ENCODE measurements at places on chromosomes 5 and 9.

GRCh38 chr5:654071-654778, 38.9 kb downstream of the TPPP start:
- no peak for DNase-seq

DNA sequence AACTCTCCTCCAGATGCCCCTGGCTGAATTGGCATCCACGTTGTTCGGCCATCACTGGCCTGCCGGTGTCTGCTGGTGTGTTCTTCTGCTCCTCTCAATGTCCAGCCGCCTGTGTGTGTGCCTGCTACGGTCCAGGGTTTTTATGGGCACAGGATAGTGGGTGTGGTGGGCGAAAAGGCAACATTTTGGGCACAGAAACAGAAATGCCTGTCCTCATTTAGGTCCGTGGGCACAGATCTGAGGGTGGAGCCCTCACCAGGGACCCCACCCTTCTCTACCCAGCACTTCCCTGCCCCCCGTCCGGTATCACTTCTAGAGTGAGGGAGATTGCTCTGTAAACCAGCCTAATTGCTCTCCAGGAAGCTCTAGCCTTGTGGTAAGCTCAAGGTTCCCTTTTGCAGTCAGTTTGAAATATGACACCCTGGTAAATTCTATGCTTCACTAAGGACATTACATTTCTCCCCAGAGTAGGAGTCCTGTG, 410.1 kb downstream of the MAT2B start:
- DNase-seq, result no peak

- DNase-seq, result no peak
Observed at GRCh38 chr9:30197954-30198353, 2186.5 kb upstream of the ACO1 start.

DNA sequence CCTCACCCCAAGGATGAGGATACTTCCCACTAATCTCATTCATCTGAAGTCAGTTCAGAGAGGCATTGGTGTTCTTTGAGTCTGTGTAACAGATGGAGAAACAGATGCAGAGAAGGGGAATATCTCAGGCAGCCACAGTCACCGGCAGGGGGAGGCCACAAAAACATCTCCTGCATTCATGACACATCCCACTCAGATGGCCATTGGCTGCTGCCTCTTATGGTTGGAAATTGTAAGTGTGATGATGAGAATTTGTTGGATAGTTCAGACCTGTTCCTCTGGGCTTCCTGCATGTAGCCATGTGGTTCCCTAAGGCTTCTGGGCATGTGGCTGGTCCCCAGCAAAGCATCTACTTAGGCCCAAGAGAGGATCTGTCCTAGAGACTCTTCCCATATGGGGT, 45.9 kb upstream of the GABRP start:
- DNase-seq, result no peak

GRCh38 chr5:150612405-150612804, 28.1 kb upstream of the SYNPO start:
- no peak for DNase-seq

GRCh38 chr5:73776405-73776804, 150.4 kb downstream of the ARHGEF28 start:
- DNase-seq, result no peak

GRCh38 chr9:126703866-126704156, 90.1 kb downstream of the LMX1B start:
- no peak for DNase-seq

- no peak for DNase-seq
Observed at GRCh38 chr5:431001-431710, 11.8 kb upstream of the EXOC3 start.

- no peak for DNase-seq
Observed at GRCh38 chr9:14616188-14616982, 76.8 kb downstream of the ZDHHC21 start.

- no peak for DNase-seq
Observed at GRCh38 chr5:129978270-129978669, 74.0 kb downstream of the CHSY3 start.

- no peak for DNase-seq
Observed at GRCh38 chr5:463952-464351, 21.0 kb downstream of the EXOC3 start.

DNA sequence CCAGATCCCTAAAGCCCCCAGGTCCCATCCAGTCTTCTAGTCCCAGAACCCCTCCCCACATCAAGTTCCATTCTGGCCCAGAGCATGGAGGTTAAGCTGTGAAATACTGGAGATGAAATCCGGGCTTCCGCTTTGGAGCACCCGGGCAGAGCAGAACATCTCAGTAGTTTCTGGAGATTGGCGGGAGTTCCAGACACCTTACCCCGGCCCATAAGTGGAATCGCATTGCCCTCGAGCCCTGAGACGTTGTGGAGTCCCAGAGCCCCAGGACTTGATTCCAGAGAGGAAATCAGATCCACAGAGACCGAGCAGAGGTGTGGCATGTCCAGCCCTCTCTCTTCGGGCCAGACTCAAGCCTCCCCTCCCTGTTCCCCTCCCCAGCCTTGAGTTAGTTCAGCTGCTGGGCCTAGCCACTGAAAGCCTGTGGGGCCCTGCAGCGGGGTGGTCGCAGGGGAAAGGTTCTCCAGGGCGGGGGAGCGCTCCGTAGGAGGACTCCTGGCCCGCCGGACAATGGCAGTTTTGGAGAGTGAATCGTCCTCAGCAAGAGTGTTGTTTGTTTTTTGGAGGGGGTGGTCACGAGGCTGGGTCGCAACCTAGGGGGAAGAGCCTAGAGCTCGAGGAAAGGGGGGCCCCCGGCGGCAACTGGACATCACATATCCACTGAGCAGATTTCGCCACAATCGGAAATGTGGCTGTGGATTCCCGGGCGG, 1.0 kb upstream of the PAX5 start:
- DNase-seq, result no peak

- DNase-seq, result no peak
Observed at GRCh38 chr5:178334861-178335260, 102.3 kb upstream of the PHYKPL start.

DNA sequence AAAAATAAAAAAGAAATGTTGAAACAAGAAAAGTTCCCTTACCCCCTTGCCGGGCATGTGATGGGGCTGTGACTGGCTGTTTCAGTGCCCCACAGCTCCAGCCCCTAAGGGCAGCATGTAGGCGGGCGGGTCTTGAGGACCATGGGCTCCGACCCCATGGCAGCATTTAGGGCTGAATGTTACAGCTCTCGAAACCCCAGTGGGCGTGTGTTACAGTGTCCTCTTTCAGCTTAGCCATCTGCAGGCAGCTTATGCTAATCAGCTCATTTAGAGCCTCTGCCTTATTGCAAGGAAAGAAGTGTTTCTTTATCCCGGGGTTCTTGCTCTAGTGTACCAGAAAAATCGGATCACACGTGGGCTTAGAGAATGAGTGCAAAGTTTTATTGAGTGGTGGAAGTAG, 497.4 kb upstream of the CYLC2 start:
- no peak for DNase-seq

GRCh38 chr5:91065496-91065895, 317.6 kb downstream of the ARRDC3 start:
- no peak for DNase-seq

- no peak for DNase-seq
Observed at GRCh38 chr5:131270809-131271208, 7.0 kb downstream of the CDC42SE2 start.

GRCh38 chr5:101897914-101898313, 398.2 kb downstream of the SLCO4C1 start:
- no peak for DNase-seq

DNA sequence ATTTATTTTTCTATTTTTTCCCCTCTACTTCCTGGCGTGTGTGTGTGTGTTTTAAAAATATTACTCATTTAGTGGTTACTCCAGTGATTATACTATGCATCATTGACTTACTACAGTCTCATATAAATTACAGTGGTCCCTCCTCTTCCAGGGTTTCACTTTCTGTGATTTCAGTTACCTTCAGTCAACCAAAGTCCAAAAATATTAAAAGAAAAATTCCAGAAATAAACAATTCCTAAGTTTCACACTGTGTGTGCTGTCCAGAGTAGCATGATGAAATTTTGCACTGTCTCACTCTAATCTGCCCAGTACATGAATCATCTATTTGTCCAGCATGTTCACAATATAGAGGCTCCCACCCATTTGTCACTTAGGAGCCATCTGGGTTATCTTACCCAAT, 47.4 kb upstream of the CCDC112 start:
- DNase-seq, result no peak

- no peak for DNase-seq
Observed at GRCh38 chr9:18459962-18460584, 13.9 kb upstream of the ADAMTSL1 start.

DNA sequence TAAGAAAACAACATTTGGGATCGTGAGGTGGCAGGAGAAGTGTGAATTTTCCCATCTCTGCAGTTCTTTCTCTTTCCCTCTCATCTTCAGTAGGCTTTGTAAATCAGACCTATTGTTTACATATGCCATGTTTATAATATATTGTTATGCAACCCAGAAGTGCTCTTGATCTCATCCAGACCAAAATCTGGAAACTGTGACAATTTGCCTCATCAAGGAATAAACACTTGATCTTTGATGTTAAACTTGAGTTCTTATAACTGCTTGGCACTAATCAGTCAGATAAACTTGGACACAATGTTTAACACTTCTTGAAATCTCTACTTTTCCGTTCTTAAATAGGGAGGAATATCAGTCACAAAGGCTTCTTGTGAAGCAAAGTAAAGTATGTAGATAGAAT, 384.7 kb downstream of the DMRT2 start:
- DNase-seq, result no peak

DNA sequence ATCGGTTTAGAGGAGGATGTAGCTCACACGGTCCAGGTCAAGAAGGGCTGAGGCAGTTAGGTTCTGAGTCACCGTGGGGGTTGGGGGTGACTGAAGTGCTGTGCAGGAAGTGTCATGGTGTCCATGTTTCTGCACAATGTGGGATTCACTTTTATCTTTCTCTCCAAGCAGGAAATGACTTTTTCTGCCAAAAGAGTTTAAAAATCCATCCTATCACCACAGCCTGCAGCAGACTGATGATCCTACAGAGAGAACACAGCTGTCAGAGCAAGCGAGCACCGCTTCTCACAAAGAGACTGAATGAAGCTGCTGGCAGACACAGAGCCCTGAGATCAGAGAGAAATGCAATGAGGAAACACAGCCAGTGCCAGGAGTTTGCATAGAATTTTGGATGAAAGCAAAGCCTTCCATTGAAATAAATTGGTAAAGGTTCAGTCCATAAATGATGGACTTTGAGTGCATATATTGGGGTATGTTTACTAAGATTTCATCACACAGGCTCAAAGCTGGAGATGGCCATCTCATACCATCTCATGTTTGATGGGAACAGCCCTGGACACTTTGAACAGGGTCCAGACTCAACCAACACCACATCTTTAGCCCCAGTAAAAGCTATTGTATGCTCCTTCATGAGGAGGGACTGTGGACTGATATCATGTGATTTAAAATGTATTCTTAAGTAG, 213.9 kb upstream of the FBXL7 start:
- DNase-seq, result no peak

DNA sequence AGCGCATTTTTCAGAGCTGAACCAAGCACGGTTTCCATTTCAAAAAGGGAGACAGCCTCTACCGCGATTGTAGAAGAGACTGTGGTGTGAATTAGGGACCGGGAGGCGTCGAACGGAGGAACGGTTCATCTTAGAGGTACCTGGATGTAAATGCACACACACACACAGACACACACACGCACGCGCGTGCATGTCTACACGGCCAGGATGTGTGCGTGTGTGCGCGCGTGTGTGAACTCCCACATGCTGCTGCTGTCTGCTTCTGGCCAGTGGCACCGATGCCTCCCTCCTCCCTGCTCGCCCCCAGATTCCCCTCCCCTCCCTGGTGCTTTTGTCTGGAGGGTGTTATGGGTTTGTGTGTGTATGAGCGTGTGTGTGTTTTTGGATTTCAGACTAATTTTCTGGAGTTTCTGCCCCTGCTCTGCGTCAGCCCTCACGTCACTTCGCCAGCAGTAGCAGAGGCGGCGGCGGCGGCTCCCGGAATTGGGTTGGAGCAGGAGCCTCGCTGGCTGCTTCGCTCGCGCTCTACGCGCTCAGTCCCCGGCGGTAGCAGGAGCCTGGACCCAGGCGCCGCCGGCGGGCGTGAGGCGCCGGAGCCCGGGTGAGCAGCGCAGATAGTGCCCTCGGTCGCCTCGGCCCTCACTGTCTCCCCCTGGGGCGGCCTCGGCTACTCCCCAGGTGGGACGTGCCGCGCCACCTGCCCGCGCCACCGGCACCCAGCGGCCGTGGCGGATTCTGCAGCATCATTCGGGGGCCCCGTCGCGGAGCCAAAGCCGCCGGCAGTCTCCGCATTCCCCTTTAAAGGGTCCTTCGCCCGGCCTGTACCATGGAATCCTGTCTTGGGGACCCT, at the start of gene NTRK2:
Gene NTRK2 (plus strand): TSS at position 442 of the 850 bp plus-strand sequence. CDS start 1,020 bp downstream, outside the sequence.
- DNase-seq, result no peak

GRCh38 chr9:16801871-16802466, 68.5 kb downstream of the BNC2 start:
- no peak for DNase-seq

DNA sequence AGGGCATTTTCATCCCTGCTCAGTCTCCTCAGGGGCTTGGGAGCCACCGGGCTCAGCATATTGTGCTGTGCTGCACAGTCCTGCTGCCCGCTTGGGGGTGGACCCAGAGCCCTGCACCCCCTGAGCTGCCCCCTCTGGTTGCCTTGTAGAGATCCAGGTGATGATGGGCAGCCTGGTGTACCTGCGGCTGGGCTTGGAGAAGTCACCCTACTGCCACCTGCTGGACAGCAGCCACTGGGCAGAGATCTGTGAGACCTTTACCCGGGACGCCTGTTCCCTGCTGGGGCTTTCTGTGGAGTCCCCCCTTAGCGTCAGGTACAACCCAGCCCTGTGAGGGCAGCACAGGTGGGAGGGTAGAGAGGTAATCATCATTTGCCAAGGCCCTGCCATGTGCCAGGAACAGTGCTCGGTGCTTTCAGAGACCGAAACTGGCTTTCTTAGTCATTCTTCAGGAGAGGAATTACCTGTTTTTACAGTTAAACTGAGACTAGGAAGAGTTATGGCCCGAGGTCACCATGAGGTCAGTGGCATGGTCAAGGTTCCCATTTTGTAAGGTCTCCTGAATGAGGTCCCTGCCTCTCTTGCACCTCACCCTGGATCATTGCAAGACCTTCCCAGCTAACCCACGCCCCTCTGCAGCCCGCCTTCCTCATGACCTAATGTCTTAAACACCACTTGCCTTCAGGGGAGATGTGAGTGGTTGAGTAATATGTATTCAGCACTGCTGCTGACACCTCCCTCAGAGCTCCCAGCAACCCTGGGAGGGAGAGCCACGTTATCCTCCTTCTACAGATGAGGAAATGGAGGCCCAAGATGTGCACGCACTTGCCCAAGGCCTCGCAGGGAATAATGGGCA, 7.5 kb downstream of the NHP2 start:
- no peak for DNase-seq

GRCh38 chr5:37838152-37838932, 1.5 kb downstream of the GDNF start:
- no peak for DNase-seq

GRCh38 chr9:37324261-37324683, 98.2 kb upstream of the GRHPR start:
- no peak for DNase-seq

- DNase-seq, result no peak
Observed at GRCh38 chr5:178423431-178423830, 166.8 kb downstream of the COL23A1 start.

DNA sequence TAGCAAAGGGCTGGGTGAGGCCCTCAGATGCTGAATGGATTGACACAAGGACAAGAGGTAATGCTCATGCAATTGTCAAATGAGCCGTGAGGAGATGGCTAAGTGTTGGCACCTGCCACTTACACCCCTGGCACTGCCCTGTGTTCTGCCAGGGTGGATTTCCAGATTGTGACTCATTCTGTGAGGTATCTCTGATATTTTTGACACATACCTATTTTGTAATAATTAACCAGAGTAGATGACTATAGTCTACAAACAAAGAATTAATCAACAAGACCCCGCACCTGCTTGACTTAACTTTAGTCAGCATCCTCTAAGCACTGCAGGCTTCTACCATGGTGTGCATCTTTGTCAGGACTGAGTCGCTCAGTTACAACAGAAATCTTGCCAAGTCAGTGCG, 200.8 kb downstream of the DIRAS2 start:
- DNase-seq, result no peak

Data from GOT3 (cell line).